ENCODE measurements at places on chromosomes 12 and 14.
A peak's percentile ranks its signal among the peaks of the same experiment; 100 is the strongest.

DNA sequence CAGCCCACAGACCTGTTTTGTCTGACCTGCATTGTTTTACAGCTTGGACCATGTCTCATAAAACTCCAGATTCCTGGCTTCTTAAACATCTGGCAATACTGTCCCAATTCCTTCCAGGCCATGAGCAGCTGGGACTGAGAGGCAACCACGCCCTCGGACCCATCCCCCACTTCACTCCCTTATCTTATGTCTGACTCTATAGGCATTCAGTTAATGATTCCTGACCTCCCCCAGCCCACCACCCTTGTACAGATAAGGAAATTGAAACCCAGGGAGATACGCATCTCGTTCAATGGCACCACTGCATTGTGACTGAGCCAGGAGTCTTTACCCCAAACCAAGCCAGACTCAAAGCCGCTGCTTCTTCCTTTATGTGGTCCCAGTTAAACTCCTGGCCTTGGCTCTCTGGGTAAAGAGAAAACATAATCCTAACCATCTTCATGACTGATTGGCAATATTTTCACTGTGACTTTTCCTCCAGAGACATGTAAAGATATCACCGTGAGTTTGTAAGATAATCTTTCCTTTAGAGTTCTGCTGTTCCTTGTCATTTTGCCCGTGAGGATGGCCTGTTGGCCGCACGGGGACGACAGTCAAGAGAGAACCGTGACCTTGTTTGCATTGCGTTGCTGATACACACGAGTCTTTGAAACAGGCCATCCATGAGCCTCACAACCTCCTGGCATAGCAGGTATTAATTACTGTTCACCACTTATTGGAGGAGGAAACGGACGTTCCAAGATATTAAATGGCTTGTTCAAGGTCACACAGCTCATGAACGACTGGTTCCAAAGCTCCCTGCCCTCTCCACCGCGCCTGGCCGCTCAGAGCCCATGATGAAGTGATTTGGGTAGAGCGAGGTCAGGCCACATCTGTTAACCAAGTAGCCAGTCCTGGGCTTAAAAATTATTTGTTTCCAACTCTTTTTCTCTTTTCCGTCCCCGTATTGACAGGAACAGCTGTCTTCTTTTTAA is 39.4 kb downstream of the MAP1LC3B2 start:
- no peak for DNase-seq

- peak; percentile 29 for DNase-seq
Measured at GRCh38 chr14:99899578-99900178, 106.5 kb downstream of the EML1 start.

- no peak for DNase-seq
Measured at GRCh38 chr12:117388951-117389446, 27.6 kb upstream of the NOS1 start.

- DNase-seq: no peak
Measured at GRCh38 chr12:106522708-106523107, 60.1 kb upstream of the RFX4 start.

GRCh38 chr14:104724407-104724980 is 465 bp downstream of the ADSS1 start:
- peak; percentile 21 for DNase-seq

DNA sequence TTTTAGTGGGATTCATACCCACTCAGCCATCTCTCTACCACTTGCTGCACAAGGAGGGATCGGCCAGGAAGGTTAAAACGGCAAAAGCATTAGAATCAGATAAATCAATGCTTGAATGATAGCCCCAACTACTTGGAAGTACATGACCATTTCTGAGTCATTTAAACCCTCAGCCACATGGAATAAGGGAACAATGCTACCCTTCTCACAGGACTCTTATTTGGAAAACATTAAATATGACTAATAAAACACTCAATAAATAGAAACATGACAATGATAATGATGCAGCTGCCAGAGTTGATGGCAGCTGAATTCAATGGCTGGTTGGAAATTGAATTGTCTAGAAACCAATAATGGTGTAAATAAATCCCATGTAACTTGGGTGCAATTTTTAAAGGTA is 165.4 kb downstream of the FLRT2 start:
- DNase-seq: no peak

Data from T-cell (primary cell).